Thoracic aorta (tissue), 2 donors: ENCODE measurements at places on chromosomes 11 and 22. TPM values are rescaled to one million over a fixed set of nuclear protein-coding genes. Genes with fewer than 3 reads are reported as not detected.

FJX1 gene
- 5.4 TPM for total RNA-seq

MRPL48 gene
- 18.6 TPM for total RNA-seq

TIGD3 gene
- not detected for total RNA-seq

USP2 gene
- total RNA-seq: 2.1 TPM

C22orf42 gene
- total RNA-seq: not detected

CECR2 gene
- total RNA-seq: not detected

TLCD5 gene
- total RNA-seq: 8.0 TPM

RPL3 gene
- 908 TPM for total RNA-seq

ELFN2 gene
- not detected for total RNA-seq
